Thyroid gland (tissue), 4 donors: ENCODE measurements at places on chromosomes 4 and X. TPM values are rescaled to one million over a fixed set of nuclear protein-coding genes. Genes with fewer than 3 reads are reported as not detected.

FGA gene
- not detected for total RNA-seq

DNA sequence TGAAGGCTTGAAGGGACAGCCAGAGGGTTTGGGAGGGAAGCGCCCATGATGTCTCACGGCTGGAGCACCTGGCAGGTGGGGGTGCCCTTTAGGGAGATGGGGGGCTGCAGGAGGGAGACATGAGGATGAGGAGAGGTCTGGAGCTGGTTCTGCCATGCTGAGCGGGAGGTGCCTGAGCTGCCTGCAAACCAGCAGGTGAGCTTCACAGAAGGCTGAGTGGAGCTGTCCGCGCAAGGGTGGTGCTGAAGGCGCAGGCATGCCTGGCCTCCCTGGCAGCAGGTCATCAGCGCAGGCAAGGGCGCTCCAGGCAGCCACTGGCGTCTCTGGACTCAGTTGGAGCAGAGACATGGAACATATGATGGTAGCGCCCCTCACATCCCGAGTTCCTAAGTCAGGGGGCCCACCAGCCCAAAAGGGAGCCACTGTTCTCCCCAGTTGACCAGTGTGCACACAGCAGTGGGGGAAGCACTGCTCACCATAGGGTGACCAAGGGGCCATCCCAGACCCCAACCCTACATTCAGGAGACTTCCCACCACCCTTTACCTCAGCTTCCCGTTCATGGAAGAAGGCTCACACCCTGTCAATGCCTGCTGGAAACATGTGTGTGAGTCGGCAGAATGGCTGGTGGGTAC, 25.8 kb downstream of the ADRA2C start:
- no peaks in the 10 kb centered on the region for H3K4me1 ChIP-seq
- DNase-seq = peak; percentile 82
- H3K4me3 ChIP-seq = no peak overlapping the region
- H3K27ac ChIP-seq = no peak overlapping the region
- no peaks in the 10 kb centered on the region for H3K27me3 ChIP-seq

DNA sequence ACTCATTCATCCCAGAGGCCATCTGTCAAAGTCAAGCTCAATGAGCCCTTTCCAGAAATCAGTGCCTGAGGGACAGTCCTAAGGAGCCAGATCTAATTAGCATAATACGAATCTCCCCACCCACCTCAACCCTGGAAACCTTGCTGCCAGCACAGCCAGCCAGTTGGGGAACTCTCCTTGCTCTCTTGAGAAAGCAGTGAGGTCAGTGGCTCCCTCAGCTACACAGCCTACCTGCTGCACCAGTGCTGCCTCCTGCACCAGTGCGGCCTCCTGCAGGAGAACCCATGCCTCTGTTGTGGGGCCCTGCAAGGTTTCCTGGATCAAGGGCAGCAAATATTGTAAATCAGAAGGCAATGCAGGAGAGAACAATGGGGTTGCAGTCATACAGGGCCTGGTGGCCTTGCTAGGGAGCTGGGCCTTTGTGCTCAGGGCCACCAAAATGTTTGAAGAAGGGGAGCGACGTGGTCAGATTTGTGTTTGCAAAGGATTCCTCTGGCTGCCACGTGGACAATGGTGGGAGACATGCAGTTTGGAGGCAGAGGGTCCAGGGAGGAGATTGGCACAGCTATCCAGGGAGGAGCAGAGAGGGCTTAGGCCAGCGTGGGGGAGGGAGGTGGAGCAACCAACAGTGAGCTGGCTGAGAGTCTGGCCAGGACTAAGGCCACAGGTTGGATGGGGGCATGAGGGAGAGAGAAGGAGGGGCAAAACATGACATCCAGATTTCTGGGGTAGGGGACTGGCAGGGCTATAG, 124.3 kb upstream of the MAMLD1 start:
- no peaks in the 10 kb centered on the region for H3K27me3 ChIP-seq
- no peak overlapping the region for H3K27ac ChIP-seq
- H3K4me1 ChIP-seq = no peaks in the 10 kb centered on the region
- no peak overlapping the region for H3K4me3 ChIP-seq

DNA sequence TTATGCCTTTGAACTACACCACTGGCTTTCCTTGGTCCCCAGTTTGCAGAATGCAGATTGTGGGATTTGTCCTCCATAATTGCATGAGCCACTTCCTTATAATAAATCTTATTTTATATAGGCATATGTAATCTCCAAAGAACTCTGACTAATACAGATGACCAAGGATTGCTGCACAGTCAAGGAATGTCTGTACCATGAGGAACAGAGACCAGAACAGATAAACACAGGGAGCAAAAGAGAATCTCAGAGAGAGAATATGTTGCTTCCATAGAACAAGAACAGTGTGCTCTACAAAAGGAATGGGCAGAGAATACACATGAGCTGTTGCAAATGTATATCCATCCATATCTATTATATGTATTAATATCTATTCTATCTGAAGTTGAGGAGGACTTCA, 111.1 kb downstream of the ADRA2C start:
- H3K4me1 ChIP-seq = peaks cover 6% of the 10 kb centered on the region
- H3K27ac ChIP-seq = no peak overlapping the region
- no peak overlapping the region for H3K4me3 ChIP-seq
- H3K36me3 ChIP-seq = no peaks in the 10 kb centered on the region
- H3K27me3 ChIP-seq = peaks cover 4% of the 10 kb centered on the region

- no peak overlapping the region for H3K27ac ChIP-seq
- DNase-seq = no peak
- H3K27me3 ChIP-seq = no peaks in the 10 kb centered on the region
- H3K4me1 ChIP-seq = no peaks in the 10 kb centered on the region
- H3K4me3 ChIP-seq = no peak overlapping the region
- H3K36me3 ChIP-seq = no peaks in the 10 kb centered on the region
These were observed 431.2 kb upstream of the FAM47C start for GRCh38 chrX:36577006-36577405.

CT45A1 gene
- total RNA-seq = not detected

DNA sequence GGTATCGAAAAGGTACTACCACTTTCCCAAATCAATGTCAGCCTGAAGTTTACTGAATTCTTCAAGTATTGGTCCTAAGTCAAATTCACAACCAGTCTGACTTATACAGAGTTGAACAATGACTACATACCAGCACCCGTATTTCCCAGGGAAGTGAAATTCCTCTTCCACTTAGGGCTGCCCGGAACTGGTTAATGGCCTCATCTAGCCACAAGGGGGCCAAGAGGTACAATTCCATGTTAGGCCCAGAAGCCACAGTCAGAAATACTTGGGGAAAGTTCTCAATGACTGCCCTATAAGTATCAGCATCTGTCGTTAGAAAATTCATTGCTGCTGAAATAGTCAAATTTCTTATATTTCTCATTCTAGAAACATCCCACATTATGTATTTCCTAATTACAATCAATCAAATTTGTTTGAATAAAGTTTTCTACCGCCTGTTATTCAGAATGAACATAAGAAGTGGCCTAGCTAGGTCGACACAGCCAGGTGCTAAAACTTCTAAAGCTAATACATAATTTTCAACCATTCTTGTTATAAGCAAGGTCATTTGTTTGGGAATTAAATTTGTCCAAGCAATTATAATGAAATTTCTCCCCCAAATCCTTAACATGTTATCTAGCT, 5.6 kb upstream of the PCDH7 start:
- H3K4me1 ChIP-seq = no peaks in the 10 kb centered on the region
- DNase-seq = peak; percentile 59
- no peak overlapping the region for H3K4me3 ChIP-seq
